Activated naive CD4-positive, alpha-beta T cell treated with Interleukin-2 at 50 U/mL for 16 hours (primary cell): ENCODE measurements at places on chromosomes 3 and 15.

DNA sequence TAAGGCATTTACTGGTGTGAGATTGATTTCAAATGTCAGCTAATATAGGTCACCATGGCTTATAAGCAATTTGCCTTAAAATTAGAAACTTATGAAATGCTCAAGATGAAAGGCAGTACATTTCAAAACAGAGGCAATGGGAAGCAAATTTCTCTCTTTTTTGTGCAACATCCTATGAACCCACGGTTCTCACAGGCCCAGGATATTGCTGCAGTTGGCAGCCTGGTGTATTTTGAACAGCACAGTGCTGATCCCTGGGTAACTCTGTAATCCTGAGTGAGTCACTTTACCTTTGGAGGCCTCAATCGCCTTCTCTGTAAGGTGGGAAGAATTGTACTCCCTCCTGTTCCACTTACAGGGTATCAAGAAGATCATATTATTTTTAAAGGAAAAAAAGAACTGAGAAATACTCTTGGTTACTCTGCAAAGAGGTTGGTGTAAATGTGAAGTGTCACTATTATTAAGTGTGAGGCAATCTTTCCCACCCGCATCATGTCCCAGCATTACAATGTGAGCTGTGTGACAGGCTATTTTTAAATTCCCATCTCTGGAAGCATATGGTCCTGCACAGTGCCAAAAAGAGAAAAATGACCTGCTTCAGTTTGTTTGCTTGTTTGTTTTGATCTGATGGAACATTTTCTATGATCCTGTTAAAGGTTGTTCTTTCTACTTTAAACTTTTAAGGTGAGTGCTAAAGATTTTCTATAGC is 190.1 kb upstream of the LPP start:
- no peak for DNase-seq

GRCh38 chr15:80695911-80696661 is 976 bp downstream of the ABHD17C start:
- peak; percentile 21 for DNase-seq

DNA sequence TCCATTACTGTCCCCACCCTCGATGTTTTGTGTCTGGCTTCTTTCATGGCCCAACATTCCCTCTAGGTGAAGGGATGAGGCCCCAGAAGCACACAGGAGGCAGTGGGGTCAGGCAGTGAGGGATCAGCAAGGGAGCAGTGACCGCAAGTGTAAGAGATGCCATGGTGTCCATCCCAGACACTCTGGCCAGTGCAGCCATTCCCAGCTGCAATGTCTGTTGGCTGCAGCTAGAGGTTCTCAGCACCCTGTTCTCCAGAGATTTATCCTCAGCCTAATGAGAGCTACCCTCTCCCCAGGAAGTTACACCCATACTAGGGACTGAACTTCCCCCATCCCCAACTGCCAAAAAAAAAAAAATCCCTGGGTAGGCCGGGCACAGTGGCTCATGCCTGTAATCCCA is 40.2 kb downstream of the TRANK1 start:
- DNase-seq, result no peak

DNA sequence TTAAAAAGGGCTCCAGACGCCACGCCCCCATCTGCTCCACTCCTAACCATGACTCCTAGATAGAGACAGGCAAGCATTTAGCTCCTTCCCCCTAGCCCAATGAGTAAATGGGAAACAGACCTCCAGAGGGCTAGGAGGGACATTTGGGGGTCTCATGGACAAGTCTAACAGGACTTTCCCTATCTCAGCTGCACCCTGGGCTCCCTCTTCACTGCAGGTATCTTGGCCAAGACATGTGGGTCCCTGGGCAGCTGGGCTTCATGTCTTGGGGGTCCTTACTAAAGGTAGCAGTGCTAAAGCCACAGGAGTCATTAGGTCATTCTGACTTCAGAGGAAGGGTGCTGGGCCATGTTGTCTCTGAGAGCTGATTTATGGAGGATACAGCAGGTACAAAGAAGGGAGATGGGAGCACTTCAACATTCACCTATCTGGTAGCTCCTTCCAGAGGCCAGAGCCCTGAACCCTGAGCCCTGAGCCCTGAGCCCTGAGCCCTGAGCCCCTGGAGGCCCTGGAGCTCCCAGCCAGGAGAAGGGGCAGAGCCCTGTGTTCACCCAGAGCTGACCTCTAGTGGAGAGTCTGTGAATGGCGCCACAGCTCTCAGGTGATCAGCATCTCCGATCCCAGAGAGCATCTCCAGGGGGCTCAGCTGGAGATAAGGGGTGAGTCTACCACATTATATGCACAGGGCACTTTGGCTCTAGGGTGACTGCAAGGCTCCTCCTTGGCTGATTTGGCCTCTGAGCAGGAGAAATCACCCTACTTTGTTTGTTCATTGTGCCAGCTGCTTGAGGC is 40.1 kb upstream of the EPHB1 start:
- no peak for DNase-seq

DNA sequence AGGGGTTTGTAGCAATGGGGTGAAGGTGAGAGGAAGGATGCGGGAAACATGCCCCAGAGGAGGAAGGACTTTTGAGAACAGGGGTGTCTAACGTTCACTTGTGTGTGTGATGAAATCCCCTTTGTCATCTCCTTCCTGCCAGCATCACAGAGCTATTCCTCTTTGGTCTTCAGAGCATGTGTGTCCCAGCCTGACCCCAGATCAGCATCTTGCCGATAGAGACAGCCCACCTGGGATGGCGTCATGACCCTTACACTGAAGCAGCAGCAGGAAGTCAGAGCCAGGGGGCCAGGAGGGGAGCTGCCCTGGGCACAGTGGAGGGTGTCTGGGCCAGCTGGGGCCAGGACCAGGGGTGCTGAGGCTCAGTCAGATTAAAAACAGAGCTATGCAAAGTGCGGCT is 29.9 kb upstream of the GRIP2 start:
- DNase-seq, result no peak

- no peak for DNase-seq
Observed at GRCh38 chr15:90351479-90352106, 491 bp upstream of the ZNF774 start.

DNA sequence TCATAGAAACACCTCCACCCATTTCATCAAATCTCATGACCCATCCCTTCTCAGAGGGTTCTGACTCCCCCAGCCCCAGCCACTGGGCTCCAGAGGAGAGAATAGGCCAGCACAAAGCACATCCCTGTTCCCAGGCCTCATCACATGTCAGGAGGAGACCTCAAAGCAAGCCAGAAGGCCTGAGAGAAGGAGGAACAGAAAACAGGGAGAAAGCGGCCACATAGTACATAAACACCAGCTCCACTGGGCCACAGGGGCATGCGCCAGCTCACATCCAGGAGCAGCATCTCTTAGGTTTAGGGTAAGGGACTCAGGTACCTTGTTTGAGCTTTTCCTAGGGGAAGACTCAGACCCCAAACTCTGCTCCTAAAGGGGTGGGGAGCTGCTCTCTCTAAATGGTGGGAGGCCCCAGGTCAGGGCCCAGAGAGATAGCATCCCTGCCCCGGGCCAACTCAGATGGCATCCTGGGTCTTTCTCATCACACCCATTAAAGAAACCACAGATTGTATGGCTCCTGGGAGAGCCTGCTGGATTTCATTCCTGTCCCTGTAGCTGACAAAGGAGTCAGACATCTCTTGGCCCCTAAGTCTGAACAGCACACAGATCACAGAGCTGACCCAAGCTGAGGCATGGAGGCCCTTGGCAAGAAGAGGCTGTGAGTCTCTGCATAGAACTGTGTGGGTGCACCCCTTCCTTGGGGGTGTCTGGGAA is 2.5 kb downstream of the SHF start:
- DNase-seq, result no peak

DNA sequence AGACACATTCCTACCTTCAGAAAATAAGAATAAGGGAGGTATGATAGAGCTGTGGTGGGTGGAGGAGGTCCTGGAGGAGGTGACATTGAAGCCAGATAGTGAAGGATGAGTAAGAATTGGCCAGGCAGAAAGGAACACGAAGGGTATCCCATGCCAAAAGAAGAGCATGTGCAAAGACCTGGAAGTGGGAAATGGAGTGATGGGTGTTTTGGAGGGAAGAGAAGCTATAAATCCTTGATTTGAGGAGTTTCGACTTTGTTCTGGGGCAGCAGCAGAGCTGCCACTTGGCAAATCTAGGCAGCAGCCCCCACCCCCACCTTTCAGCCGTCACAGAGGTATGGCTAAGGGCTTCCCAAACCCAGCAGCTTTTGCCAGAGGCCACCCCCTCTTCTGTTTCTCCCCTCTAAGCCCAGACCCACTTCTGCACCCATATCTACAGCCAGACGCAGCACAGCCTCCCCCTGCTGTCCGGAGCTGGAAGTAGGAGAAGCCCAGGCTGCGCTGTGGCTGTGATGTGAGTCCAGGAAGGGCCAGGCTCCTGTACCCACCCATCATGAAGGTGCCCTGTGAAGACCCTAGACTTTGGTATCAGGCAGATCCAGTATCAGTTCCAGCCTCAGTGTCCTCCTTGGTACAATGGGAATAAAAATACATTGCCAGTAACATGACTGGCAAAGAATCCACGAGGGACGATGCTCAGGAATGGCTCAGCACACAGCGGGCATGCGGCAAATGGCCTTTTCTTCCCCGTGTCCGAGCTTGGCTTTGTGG is 188.7 kb upstream of the LINGO1 start:
- no peak for DNase-seq

- no peak for DNase-seq
Observed at GRCh38 chr3:185549122-185549521, 3.3 kb downstream of the LIPH start.

GRCh38 chr15:31228980-31229826 is 97.4 kb upstream of the KLF13 start:
- DNase-seq, result no peak

GRCh38 chr3:15403495-15403894 is 23.8 kb downstream of the METTL6 start:
- DNase-seq, result no peak

DNA sequence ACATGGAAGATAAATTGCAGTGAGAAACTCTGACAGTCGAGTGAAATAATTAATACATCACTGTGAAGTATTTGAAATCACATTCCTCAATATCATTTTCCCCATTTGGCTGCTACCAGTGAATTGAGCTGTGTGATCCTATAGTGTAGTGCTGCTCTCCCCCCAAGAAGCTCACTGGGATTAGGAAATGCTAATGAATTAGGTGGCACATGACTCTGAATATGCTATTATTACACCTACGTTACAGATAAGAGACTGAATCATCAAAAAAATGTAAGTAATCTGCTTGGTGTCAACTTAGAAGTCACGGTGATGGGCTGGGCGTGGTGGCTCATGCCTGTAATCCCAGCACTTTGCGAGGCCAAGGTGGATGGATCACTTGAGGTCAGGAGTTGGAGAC is 34.7 kb upstream of the SYNM start:
- DNase-seq, result no peak

- DNase-seq, result no peak
Observed at GRCh38 chr3:113092746-113093145, 102.0 kb downstream of the GTPBP8 start.

DNA sequence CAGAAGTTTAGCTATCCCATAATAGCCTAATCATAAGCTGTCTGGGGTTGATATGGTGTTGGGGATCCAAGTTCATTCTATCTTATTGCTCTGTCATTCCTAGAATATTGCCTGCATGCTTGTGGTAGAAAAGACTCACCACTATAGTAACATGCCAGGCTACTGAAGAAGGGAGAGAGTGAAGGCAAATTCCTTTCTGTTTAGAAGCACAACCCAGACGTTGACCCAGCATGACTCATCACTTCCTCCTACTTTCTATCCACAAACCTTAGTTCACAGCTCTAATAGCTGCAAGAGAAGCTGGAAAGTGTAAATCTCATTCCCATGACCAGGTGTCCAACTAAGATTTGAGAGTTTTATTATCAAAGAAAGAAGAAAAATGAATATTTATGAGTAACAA is 57.8 kb upstream of the NMD3 start:
- no peak for DNase-seq

DNA sequence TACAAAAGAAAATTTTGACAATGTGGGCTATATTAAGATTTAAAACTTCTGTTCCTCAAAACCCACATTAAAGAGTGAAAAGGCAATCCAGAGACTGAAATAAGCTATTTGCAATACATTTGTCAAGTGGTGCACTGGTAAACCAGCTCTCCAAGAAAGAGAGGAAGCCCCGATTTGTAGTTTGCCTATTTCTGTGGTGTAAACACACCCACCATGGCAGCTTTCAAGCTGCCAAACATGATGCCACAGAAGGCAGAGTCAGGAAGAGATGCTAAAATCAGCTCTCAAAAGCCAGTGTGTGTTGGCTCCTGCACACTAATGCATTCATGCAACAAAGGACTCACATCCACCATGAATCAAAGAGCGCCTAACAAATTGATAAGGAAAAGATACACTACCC is 17.5 kb downstream of the RFTN1 start:
- no peak for DNase-seq

GRCh38 chr3:19342389-19342788 is 194.1 kb downstream of the KCNH8 start:
- DNase-seq, result no peak

- no peak for DNase-seq
Observed at GRCh38 chr15:75143738-75144334, 57.8 kb upstream of the C15orf39 start.

- DNase-seq, result no peak
Observed at GRCh38 chr3:35965908-35966307, 326.6 kb downstream of the ARPP21 start.

- no peak for DNase-seq
Observed at GRCh38 chr15:44501768-44502366, 35.1 kb upstream of the EIF3J start.

GRCh38 chr15:90594301-90594738 is 64.6 kb downstream of the CRTC3 start:
- DNase-seq, result peak; percentile 81

DNA sequence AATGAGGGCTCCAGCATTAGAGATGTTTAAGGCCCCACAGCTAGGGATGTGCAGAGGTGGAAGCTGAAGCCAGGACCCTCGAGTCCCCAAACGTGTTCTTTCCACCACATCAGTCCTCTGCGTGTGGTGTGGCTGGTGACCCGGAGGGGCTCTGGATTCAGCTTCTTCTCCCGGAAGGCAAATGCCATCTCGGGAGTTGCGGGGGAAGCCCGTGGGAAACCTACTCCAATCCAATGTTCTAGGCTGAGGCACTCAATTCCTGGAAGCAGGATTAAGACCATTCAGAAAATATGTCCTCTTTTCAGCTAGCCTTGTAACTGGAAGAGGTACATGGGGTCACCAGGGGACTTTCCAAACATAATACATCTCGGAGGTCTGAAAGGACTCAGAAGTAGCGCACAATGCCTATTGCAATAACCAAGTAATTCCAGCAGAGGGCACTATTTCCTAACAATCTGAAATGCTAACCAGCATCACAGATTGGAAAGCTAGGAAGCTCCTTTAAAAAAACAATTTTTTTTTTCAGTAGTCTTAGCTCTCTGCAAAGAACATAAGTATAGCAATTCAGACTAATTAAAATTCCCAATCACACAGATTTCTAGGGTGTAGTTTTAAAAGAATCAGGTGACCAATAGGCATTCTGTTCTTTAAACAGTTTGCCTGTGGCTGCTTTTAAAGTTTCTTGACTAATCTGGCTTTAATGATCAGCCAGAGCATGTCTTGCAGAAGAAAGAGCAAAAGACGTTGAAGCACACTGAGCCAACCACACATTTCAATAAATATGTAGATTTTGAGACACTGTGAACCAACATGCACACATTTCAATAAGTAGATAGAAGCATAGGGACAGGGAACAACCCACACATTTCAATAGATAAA is 36.1 kb downstream of the BNC1 start:
- no peak for DNase-seq

GRCh38 chr3:65879372-65879771 is 159.3 kb downstream of the MAGI1 start:
- no peak for DNase-seq
